ENCODE measurements at places on chromosomes 3 and 15.

- no peak for DNase-seq
Measured at GRCh38 chr3:168362156-168362555, 266.4 kb upstream of the GOLIM4 start.

DNA sequence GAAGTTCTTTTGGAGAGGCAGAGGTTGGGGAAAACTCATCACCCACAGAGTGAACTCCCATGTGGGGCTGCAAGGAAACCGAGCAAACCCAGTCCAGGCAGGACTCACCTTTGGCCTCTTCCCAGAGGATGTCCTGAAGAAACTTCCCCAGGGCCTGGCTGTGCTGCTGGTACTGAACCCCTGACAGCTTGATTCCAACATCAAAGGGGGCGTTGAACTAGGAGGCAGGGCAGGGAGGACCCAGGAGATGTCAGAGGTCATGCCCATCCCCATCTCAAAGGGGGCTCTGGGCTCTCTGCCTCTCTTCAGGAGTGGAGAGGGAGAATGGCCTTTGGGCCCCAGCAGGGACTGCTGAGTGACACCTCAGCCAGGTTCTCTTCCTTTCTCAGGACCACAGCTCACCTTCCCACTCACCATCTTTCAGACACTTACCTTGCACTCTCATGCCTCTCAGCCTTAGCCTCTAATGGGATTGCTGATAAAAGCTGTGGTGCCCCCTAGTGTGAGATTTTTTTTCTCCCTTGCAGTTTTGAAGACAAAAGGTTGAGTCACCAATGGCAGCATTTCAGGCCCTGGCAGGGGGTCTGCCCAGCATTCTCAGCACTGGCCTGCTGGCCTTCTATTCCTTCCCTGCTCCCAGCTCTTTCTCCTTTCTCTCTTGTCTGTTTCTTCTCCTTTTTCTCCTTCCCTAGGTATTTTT is 6.0 kb downstream of the GHRL start:
- peak; percentile 74 for DNase-seq

GRCh38 chr15:38682363-38682762 is 117.7 kb upstream of the RASGRP1 start:
- DNase-seq = no peak

GRCh38 chr3:181493423-181493822 is 218.3 kb upstream of the SOX2 start:
- peak; percentile 10 for DNase-seq

DNA sequence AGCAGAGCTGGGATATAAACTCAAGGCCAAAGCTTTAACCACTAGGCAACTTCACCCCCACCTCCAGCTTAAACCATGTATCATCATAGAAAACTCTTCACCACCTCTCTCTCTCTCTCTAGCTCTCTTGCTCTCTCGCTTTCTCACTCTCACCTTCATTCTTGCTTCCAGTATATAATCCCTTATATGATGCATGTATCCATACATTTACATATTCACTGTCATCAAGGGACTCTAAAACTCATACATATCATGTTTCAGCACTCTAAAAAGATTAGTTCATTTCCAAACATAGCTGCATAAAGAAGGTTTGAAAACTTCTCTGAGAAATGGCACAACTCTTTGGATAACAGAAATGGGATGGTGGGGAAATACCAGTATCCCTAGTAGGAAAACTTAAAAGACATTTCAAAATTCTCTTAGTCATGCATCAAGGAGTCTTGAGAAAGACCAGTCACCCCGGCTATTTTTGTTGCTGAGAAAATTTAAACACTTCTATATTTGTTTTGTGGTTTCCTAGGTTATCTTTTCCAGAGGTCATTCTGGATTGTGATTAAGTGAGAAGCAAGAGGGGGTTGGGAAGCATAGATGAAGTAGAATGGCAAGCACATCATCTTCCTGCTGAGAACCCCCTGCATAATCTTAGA is 447.8 kb upstream of the THBS1 start:
- DNase-seq = peak; percentile 91

- DNase-seq = no peak
Measured at GRCh38 chr3:128539376-128539775, 46.4 kb upstream of the GATA2 start.

DNA sequence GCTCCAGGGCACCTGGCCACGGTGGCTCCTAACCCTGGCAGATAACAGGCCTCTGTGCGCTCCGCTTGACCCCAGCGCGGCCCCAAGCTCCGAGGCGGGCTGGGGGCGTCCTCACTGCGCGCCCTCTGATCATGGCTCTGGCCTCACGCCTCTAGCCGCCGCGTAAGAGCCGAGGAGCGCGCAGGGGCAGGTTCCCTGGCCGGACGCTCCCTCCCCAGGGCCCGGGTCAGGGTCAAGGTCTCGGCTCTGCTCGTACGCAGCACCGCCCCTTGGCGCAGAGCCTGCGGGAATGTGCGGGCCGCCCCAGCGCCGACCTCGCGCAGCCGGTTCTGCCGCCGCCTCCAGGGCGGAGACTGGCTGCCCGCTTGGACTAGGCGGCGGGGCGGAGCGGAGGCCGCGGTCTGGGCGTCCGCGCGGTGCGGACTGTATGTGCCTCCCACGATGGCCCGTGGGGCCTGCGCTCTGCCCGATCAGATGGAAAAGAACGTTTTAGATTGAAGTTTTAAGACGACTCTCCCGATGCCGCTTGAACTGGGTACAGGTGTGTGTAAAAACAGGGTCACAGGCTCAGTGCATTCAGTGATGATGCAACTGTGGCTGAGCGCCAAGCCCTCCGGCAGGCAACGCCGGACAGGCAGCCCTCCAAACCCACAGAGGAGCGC is 40.8 kb downstream of the CHST14 start:
- DNase-seq = no peak

GRCh38 chr15:79290642-79291275 is 8.2 kb downstream of the ANKRD34C start:
- no peak for DNase-seq

DNA sequence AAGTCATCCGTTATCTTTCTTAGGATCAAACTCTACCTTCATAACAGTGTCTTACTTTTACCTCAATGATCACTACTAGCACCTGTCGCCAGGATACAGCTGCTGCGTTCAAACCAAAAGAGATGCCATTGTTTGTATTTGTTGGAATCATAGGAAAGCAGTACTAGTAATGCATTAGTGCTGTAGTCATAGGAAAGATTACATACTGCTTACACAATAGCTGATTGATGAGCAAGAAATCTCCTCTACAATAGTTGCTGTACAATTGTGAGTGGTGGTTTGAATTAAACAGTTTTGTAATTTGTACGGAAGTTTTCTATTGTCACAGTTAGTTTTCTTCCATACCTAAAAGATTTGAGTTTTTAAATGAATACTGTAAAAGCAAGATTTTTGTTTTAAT is 21.4 kb downstream of the ACAP2 start:
- peak; percentile 43 for DNase-seq

- DNase-seq = no peak
Measured at GRCh38 chr3:38614091-38614490, 35.4 kb downstream of the SCN5A start.

GRCh38 chr15:99142562-99142961 is 37.7 kb downstream of the SYNM start:
- DNase-seq = no peak

GRCh38 chr3:118641608-118642007 is 393.0 kb downstream of the IGSF11 start:
- no peak for DNase-seq

GRCh38 chr3:170622369-170623159 is 36.7 kb upstream of the SLC7A14 start:
- peak; percentile 99 for DNase-seq

DNA sequence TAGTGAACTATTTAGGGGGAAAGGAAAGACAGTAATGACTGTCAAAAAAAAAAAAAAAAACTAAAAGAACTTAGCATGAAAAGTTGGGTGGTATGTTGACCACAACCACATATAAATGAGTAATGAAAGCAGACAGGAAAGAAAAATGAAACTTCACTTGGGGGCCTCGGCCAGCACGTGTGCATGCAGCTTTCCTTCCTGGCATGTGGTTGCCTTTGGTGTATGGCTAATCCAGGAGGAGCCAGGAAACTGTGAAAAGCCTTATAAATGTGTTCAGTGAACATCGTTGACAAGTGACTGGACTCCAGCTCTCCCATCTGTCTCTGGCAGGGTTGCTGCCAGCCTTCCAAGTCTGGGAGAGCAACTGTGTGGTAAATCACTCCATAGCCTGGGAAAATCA is 195.1 kb downstream of the DTWD1 start:
- peak; percentile 76 for DNase-seq

GRCh38 chr3:146178006-146178689 is 17.2 kb upstream of the PLOD2 start:
- no peak for DNase-seq

DNA sequence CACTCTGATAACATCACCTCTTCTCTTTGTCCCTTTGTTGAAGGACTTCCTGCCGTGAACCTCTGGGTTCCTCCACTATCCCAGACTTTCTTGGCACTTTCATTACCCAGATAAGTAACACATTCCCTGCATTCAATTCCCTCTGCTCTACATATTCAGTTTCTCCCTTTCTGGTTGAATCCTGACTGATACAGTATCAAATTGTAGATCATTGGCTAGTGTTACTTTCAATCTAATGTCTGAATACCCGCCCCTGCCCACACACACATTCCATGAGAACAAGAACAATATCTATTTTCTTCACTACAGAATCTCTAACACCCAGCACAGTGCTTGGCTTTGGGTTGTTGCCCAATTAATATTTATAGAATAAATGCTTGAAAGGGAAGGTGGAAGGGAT is 163.5 kb downstream of the ABHD5 start:
- peak; percentile 11 for DNase-seq

DNA sequence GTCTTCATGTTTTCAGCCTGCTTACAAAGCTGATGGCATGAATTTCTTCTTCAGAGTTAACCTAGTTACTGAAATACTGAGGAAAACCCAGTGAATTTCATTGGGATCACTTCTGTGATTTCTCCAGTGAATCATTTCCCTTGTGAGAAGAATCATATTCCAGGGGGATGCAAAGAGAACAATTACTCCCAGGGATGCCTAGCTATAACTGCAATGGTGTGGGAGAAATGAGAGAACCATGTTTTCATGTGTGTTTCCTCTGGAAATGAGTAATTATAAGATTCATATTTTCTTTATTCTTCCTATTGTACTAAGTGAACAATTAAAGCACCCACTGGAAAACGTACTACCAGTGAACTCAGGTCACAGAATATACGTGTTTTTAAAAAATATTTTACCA is 485.4 kb downstream of the GRM7 start:
- no peak for DNase-seq

DNA sequence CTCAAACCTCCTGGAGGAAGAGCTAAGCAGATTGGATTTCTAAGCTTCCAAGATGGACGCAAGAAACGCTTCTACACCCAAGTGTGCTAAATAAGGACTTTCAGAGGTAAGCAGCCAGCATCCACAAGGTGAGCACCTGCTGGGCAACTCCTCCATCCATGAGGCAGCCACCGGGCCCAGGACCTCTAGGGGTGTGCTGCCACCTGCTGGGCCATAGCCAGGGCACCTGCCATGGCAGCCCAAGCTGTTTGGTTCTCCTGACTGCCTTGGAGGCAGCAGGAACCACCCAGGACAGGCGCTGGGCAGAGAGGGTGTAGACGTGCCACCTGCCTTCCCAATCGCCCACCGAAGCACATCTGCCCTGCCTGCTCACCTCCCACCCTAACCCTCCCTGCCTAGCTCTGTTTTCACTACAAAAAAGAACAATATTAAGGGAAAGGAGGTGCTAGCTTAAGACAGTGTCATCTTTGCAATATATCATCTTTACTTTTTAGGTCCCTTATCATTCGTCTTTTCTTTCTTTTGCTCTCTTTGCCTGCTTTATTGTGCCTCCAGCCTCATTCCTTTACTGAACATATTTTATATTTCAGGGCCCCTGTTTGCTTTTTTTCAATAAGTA is 12.9 kb downstream of the C15orf62 start:
- DNase-seq = no peak

DNA sequence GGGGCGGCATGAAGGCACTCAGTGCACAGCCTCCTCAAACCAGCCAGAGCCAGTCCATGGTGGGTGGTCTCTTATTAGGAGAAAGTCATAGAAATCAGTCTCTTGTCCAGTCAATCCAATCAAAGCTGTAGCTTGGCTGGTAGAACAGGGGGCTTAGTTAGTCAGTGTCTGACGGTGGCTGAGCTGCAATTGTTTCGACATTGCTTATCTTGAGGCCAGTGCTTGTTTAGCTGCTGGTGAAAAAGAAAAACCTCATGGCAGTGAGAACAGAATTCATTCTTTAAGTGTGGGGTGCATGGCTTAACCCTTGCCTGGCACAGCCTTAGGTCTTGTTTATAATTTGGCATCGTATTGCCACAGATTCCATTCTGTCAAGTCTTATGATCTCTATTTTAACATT is 53.9 kb downstream of the FGD5 start:
- DNase-seq = no peak

DNA sequence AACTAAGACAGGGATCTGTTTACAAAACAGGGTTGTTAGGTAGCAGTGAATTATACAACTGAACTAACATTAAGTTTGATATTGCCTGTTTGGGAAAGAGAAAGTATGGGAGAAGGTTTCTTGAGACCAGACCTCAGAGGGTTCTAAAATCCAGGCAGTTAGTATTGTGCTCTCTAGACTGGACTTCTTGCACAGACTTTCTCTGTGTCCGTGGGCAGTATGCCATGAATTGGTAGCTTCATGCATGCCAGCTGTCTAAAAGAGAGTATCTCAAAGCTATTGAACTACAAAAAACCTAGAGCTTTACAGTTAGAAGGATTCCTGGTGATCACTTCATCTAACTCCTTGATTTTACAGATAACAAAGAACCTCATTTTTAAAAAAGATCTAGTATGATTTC is 12.5 kb downstream of the SAMD7 start:
- DNase-seq = no peak

DNA sequence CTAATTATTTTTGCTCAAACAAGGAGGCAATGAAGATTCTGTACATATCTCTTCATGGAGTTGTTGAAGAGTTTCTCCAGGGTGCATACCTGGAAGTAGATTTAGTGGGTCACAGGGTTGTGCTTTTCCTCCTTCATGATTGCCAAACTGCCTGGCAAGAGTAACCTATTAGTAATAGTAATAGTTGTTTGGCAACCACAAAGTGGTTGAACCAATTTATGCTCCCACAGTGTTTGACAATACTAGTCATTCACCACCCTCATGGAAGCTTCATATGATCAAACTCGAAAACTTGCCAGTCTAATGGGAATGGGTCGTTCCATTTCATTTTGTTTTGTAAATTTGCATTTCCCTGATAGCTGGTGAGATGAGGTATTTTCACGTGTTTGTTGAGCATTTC is 57.8 kb downstream of the TLE3 start:
- no peak for DNase-seq

GRCh38 chr3:42336103-42336502 is 70.1 kb upstream of the CCK start:
- no peak for DNase-seq

DNA sequence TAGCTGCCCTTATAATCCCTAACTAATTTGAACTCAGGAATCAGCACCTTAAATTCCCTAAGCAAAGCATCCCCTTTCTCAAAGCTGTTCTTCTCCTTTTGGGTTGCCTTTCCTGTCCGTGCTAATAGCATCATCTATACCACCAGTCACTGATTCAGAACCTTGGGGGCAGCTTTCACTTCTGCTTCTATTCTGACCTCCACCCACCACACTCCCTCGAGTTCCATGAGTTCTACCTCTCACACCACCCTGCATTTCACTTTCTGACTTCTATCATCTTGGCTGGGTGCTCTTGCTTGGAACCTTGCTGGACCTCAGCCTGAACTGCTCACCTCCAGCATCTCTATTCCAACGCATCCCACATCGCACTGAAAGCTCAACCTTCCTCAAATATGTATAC is 55.4 kb upstream of the KCNMB2 start:
- no peak for DNase-seq

GRCh38 chr15:73467758-73468157 is 24.8 kb downstream of the REC114 start:
- no peak for DNase-seq

GRCh38 chr3:72533591-72534473 is 314.4 kb downstream of the SHQ1 start:
- no peak for DNase-seq
